ENCODE measurements at places on chromosomes 3 and 15. TPM values are rescaled to one million over a fixed set of nuclear protein-coding genes. Genes with fewer than 3 reads are reported as not detected.

The POTEB3 gene
- polyA plus RNA-seq = not detected

The MTHFS gene
- polyA plus RNA-seq = 89.1 TPM

The SH2D7 gene
- not detected for polyA plus RNA-seq

The GUCA1C gene
- polyA plus RNA-seq = not detected

The NIT2 gene
- 50.8 TPM for polyA plus RNA-seq

The TLE3 gene
- 41.4 TPM for polyA plus RNA-seq

The RASGRF1 gene
- polyA plus RNA-seq = not detected

The C3orf22 gene
- not detected for polyA plus RNA-seq

The SMAD6 gene
- polyA plus RNA-seq = not detected

The CRYBG3 gene
- polyA plus RNA-seq = 0.86 TPM

Data from naive thymus-derived CD4-positive, alpha-beta T cell (primary cell).